ENCODE measurements at places on chromosomes 1 and 21.

- DNase-seq, result no peak
These were observed 1004.0 kb downstream of the KCNT2 start for GRCh38 chr1:195604287-195604686.

GRCh38 chr1:225917536-225917935 is 6.5 kb downstream of the PYCR2 start:
- DNase-seq, result no peak

- no peak for DNase-seq
These were observed 9.3 kb upstream of the MARCKSL1 start for GRCh38 chr1:32345289-32345827.

DNA sequence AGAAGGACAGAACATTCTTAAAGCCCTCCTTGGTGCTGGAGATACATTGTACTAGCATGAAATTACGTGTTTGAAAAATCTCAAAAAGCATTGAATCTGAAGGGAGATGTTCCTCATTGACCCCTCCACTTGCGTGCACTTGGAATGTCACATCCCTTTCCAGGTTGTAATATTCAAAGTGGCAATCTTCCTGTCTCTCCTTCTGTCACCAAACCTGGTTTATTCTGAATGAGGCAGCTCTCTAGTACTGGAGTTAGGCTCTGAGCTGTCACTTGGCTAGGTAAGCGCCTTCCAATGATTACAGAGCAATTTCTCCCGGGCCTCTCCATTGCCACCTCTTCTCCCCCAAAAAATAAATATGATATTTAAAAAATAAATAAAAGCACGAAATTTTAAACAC is 855 bp downstream of the DSCAM start:
- DNase-seq, result no peak

- no peak for DNase-seq
These were observed 12.1 kb downstream of the IL24 start for GRCh38 chr1:206909161-206909882.

- no peak for DNase-seq
These were observed 49.2 kb upstream of the POFUT2 start for GRCh38 chr21:45336870-45337269.

- DNase-seq, result no peak
These were observed 25.7 kb downstream of the RASAL2 start for GRCh38 chr1:178119628-178120027.

DNA sequence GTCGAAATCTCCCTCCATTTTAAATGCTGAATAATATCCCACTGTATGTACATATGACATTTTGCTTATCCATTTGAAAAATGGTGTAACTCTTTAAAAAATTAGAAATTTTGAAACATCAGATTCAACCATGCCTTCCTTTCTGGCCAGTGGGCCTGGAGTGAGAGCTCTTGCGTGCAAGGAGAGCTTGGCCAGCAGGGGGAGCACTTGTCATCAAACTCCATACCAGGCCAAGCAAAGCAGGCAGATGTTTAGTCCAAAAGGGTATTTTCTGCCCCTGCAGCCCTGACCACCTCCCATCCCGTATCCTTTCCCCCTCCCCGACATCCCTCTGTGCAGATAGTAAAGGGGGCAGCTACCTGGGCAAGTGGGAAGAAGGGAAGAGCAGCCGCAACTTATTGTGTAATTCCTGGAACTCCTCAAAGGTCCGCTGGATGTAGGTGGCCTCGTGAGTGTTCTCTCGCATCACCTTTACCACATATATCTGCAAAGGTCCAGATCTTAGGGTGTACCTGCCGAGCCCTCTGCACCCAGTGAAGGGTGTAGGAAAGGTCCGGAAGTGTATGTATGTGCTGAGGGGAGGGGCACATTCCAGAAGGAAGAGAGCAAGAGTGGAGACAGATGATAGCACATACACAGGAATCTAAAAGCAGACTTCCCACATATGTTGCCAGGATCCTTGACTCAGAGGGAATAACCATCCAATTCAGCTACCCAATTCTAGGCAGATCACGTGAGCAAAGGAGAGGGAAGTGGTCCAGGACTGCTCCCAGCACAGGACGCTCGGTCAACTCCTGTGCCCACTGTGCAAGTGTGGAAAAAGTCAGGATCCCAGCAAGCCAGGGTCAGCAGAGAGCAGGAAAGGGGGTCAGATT is 19.9 kb upstream of the PPP1R15B start:
- DNase-seq, result peak; percentile 55

GRCh38 chr1:225848030-225848955 is 33.9 kb downstream of the TMEM63A start:
- DNase-seq, result no peak

DNA sequence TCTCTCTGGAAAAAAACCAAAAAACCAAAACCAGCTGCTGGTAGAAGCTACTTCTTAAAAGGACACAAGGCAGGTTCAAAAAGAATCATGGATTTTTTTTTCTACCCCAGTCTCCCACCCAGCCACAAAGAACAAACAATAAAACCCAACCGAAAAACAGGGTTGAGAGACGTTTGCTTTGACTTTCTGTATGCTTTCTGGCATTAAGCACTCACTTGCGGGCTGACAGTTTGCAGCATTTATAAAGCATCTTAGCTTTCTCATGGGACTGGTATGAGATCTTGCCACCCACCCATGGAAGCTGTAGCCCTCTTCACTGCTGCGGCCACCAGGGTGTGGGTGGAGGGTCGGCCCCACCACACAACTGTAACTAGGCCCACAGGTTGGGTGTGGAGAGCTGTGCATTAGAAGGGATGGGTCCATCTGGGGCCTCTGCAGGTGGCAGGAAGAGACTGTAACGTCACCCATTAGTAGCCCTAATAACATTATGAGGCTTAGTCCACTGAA is 165.7 kb downstream of the RHOU start:
- DNase-seq, result no peak

DNA sequence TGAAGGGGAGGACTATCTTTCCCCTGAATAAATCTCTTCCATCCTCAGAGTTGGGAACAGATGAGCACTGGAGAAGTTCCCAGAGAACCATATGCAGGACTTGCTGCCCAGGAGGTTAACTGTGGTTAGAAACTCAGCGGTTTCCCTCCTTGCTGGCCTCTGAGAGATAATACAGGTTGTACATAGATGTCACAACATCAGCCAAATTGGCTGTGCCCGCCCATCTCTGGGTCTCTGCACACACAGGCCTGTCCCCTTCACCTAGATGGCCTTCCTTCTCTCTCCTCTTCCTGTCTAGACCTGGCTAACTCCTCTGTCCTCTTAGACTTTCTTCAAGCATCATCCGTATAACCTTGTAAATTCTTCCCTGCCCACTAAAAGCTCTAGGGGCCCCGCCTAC is 5.7 kb downstream of the RGS5 start:
- DNase-seq, result no peak

GRCh38 chr21:41095983-41096382 is 72.0 kb upstream of the BACE2 start:
- DNase-seq, result no peak

- DNase-seq, result no peak
These were observed 84.5 kb upstream of the LRRC7 start for GRCh38 chr1:69483246-69483645.

DNA sequence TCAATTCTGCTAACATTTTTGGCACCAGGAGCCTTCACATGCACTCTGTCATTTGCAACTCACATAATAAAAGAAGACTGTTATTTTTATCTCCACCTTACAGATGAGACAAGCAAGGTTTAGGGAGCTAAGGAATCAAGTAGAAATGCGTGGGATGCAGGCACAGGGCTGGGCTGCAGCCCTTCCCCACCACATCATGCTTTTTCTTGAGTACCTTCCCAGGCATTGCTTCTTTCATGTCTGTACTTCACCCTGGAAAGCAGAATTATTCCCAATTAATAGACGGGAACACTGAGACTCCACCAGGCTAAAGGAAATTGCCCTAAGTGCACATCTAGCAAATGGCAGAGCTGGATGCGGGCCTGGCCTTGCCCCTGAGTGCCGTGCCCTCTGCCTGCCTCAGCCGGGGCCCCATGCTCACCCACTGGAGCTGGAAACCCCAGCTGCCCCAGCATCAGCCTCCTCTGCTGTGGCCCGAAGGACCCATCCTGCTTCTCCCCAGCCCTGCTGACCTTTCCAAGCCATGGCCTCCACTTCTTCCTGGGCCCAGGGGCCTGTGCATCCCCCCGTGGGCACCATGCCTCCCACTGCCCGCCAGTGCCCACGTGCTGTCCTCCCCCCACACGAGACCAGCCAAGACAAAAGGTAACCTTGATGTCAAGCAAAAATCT is 257.5 kb downstream of the TOMM20 start:
- DNase-seq, result no peak

GRCh38 chr1:225736437-225737098 is 41.1 kb upstream of the SRP9 start:
- no peak for DNase-seq

DNA sequence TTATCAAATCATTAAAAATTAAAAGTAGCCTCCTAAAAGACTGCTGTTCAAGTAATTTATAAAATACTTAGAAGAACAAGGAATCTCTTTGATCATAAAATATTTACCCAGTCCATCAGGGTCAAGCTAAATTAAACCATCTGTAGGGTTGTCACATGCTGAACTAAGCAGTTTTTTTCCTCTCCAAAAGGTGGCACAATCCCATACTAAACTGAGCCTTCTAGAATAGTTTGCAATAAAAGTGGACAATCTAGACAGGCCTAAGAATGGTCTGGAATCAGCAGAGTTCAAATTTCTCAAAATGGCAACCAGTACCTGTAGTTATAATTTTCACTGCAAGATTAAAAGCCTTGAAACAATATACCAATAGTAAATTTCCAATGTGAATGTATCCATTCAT is 194.8 kb downstream of the EIF4G3 start:
- DNase-seq, result no peak

GRCh38 chr1:88462488-88463261 is 221.4 kb upstream of the PKN2 start:
- DNase-seq, result no peak

- DNase-seq, result peak; percentile 13
These were observed 34.6 kb upstream of the DNAH14 start for GRCh38 chr1:224894915-224895314.

GRCh38 chr1:21628798-21629393 is 40.3 kb downstream of the RAP1GAP start:
- DNase-seq, result no peak

GRCh38 chr1:55869065-55869464 is 653.9 kb upstream of the USP24 start:
- no peak for DNase-seq

DNA sequence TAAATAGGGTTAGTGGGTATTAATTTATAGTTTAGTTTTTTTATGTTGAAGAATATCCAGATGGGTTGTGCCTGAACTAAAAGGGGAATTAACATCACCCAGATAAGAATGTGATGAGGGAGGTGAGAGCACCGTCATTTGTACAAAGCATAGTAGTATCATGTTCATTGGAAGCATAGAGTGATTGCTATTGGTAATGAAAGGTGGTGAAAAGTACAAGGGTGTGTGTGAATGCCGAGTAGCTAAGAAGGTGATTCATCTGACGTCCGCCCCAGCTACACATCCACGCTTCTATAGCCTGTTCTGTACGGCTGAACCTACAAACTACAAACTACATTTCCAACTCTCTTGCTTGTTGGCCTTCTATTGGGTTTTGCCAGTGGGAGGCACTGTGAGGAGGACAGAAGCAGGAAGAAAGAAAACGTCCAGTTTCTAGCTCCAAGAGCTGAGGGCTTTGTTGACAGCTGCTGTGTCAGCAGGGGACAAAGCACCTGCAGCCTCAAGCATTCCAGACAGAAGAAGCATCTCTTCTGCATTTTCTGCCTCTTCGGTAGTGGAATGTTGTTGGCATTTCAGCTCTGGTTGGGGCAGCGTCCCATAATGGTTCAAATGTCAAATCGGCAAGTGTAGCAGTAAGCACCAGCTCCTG is 404.8 kb downstream of the KCTD3 start:
- no peak for DNase-seq

- DNase-seq, result no peak
These were observed 21.4 kb upstream of the PTAFR start for GRCh38 chr1:28197682-28198415.

GRCh38 chr1:8677782-8678181 is 139.7 kb downstream of the RERE start:
- DNase-seq, result no peak

DNA sequence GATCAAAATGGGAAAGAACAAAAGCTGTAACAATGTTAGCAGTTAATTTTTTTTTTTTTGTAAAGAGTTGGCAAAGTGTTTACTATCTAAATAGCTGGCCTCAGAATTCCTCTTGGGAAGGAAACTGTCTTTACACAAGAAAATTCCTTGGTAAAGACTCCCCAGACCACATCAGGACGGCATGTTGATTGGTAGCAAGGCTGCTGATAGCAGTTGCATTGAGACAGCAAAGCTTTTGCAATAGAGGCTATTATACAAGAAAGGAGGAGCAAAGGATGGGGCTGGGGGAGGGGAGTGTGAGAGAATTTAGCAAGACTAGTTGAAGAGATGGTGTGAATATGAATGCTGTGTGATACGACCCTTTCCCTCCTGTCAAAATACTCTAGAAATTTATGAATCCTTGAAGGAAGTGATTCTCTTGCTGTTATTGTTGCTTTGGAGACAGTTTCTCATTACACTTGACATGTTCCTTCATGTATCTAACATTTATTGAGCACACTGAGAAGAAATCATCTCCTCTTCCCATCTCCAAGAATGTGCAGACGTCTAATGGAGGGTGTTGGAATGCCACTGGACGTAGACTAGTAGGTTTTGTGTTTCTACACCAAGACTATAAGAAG is 355.6 kb downstream of the SIPA1L2 start:
- no peak for DNase-seq

- DNase-seq, result no peak
These were observed 9.3 kb downstream of the KIF21B start for GRCh38 chr1:201013991-201014815.

DNA sequence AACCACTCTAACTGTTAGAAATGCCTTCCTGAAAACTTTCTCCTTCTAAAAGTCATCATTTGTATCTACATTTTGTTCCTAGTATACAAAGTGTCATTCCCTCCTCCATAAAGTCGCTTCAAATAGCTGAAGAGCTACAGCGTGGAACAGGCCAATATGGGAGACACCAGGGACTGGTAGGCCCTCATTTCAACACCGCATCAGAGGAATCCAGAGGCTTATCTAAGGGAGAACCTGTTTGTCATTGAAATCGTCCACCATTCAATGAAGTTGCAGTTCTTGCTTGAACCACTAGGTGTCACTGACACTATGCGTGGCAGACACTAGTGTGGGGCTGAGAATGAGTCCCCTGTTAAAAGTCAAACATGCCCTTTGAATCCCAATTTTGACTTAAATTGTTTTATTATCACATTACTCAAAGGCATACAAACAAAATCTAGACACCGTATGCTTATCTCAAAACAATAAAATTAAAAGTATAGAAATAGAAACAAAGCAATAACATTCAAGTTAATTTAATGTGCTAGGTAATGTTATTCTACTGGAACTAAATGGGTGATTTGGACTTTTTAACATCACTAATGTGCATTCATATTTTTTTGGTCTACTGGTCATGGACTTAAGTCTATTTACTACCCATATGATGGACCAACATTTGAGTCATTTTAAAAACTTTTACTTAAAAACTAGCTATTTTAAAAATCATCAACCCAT is 182.3 kb downstream of the FCRL5 start:
- DNase-seq, result no peak

- DNase-seq, result no peak
These were observed 77.1 kb downstream of the PBX1 start for GRCh38 chr1:164635803-164636731.

GRCh38 chr1:41468122-41468762 is 16.2 kb downstream of the EDN2 start:
- no peak for DNase-seq

GRCh38 chr1:233440951-233441401 is 113.5 kb downstream of the MAP3K21 start:
- DNase-seq, result peak; percentile 15
